Glutamatergic neuron (in vitro differentiated cells): ENCODE measurements at places on chromosomes 1 and 21.

- DNase-seq: no peak
These were observed 87.4 kb downstream of the NTPCR start for GRCh38 chr1:233037843-233038242.

- DNase-seq: no peak
These were observed 59.4 kb upstream of the ATP1B1 start for GRCh38 chr1:169047074-169047473.

DNA sequence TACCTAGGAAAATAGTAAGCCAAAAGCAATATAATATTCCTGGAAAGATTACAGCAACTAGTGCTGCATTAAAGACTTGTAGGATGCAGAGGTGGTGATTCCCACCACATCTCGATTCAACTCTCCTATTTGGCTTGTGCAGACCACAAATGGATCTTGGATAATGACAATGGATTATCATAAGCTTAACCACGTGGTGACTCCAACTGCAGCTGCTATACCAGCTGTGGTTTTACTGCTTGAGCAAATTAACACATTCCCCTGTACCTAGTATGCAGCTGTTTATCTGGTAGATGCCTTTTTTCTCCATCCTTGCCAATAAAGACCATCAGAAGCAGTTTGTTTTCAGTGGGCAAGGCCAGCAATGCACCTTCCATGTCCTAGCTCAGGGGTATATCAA lies 542.7 kb upstream of the ADGRL4 start:
- DNase-seq: no peak

GRCh38 chr1:61253912-61254633 lies 171.7 kb downstream of the NFIA start:
- no peak for DNase-seq

DNA sequence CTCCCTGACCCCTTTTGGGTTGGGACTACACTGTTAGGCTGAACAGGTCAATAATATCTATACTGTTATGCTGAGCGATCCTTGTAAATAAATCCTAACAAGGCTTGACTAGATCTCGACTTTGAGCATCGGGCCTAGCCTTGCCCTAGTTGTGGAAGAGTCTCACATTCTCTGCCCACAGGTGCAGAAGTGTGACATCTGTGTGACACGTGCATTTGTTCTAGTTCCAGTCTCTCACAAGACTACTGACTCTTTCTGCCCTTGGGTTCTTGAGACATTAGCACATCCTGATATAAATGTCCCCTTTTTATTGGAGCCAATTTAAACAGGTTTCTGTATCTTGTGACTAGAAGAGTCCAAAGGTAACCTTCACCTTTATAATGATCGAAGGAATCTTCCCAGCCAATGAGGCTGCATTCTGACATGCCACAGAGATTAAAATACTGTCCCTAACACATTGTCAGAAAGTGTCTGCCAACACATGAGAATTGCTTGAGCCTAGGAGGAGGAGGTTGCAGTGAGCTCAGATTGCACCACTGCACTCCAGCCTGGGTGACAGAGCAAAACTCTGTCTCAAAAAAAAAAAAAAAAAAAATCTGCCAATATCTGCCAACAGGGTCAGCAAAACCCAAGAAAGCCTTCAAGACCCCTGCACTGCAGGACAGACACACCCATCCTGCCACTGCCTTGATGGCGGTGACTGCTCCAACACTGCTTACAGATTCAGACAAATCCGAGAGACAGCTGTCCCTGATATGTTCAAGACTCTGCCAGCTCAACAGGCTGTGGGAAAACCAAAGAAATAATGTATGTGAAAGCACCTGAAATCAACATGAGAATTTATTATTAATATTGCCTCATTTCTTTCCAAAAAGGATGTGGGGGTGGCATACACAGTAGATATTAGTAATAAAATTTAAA lies 56.5 kb upstream of the PSEN2 start:
- no peak for DNase-seq

GRCh38 chr1:28815533-28816185 lies 3.7 kb downstream of the OPRD1 start:
- DNase-seq: peak; percentile 33

DNA sequence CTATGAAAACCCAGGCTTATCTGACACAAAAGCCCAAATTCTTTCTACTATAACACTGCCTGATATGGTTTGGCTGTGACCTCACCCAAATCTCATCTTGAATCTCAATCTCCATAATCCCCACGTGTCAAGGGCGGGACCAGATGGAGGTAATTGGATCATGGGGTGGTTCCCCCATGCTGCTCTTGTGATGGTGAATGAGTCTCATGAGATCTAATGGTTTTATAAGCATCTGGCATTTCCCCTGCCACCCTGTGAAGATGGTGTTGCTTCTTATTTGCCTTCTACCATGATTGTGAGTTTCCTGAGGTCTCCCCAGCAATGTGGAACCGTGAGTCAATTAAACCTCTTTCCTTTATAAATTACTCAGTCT lies 123.3 kb upstream of the USP24 start:
- no peak for DNase-seq

- DNase-seq: no peak
These were observed 9.3 kb downstream of the EEIG2 start for GRCh38 chr1:108569097-108569728.

DNA sequence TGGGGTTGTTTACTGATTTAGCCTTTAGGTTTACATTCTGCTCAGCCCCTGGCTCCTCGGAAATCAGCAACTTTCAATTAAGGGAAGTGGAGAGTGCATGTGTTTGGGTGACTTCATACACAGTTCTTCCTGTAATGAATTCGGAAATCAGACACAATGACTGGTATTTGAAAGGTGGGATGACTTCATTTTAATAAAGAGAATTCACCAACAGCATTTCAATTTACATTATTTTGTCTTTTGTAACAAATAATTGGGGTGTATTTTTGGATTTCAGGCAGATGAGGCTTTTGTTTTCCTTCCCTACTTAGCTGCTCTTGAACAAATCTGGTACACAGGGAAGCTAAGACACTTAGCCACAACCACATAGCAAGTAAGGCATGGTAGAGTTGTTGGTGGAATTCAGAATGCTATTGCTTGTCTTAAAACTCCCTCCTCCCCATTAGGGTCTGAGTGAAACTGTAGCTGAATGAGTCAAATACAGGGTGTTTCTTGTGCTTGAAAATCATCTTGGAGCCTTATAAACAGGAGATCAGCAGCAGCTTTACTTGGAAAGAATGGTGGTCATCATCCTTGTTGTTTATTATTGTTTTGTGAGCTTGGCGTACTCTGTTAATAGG lies 917 bp downstream of the STX12 start:
- DNase-seq: no peak

DNA sequence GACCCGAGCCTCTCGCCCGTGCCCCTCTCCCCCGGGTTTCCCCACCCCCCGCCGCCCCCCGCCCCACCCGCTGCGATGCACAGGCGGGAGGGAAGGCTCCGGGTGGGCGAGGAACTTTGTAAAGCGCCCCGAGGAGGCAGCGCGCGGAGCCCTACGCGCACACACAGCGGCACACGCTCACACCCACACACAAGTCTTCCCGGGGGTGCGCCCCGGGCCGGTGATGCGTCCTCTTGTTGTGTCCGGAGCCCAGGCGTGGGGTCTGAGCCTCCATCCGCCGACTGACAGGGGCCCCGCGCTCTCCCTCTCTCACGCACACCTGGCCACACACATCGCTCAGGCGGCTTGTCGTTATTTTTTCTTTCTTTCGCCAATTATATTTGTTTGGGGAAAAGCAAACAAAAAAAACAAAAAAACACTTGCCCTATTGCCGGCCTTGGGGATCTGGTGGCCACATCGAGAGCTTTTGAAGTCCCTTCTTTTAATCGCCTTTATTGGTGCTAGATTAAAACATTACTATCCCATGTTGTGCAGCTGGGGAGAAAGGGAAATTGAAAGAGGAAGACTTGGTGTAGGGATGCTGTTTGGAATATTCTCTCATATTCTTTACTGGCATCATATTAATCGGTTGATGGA lies 770 bp downstream of the NTNG1 start:
- no peak for DNase-seq

GRCh38 chr1:172002725-172003345 lies 161.5 kb downstream of the DNM3 start:
- DNase-seq: no peak

DNA sequence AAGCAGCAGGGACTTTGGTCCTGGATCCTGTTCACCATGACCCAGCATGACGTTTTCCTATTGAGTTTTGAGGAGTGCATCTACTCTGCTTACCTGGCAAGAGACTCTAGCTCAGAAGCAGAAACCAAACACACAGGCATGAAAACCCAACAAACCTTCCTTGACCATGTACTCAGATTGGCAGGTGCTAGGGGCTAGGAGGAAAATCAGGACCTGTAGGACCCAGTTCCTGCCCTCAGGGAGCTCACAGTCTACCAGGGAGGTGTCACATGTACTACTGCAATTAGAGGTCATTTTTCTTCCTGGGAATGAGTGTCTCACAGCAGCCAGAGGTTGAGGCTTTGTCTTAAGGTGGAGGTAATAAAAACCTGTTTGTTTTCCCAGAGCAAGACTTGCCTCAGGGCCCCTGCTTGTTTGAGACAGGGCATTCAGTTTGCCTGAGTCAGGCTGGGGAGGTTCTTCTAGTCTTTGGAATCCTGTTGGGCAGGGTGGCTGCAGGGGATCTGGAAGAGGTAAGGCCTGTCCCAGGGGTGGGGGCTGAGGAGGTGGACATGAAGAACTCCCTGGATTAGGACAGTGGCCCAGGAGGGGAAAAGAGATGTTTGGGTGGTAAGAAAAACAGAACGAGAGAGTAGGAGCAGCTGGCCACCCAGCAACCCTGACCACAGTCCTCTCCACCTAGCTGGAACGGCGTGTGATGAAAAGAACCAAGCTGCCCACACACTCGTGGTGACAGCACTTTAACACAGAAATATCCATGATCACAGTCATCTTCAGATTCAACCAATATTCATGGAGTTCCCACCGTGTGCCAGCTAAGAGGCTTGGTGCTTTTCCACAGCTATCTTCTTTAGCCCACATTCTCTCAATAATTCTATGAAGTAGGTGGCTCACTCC lies 30.8 kb downstream of the IER5 start:
- no peak for DNase-seq

GRCh38 chr1:61708953-61709907 lies 15.7 kb downstream of the TM2D1 start:
- DNase-seq: no peak

DNA sequence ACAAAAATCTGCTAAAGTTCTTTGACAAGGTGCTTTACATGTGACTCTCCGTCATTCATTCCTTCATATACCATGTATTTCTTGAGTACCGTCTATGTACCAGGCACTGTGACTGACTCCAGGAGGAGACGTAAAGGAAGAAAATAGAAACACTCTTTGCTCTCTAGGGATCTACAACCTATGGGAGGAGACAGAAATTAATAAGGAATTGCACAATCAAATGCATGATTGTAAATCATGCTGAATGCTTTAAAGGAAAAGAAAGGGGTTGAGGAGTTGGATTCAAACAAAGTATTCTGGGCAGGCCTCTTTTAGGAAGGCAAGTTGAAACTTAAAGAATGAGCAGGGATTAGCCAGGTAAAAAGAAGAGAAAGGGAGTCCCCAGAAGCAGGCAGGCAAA lies 239.1 kb upstream of the FGGY start:
- no peak for DNase-seq

DNA sequence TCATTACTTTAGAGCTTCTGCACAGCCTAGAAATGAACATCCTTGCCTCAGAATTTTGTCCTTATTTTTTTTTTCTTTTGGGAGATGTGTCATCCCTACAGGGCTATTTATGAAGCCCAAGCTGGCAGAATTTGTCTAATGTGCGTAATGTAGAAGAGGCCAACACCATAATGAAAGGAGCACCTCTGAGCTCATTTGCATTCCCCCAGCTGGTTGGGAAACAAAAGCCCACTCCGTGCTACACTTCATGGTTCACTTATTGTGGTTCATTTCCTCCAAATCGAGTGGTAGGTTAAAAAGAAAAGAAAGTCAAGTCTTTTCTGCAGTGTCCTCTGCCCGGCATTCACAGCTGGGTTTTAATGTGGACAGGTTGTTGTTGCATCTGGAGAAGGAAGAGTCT lies 73.5 kb downstream of the KAZN start:
- no peak for DNase-seq

- DNase-seq: no peak
These were observed 24.8 kb upstream of the GFI1 start for GRCh38 chr1:92511541-92511940.

- no peak for DNase-seq
These were observed 40.3 kb upstream of the TRIM67 start for GRCh38 chr1:231121533-231121932.

DNA sequence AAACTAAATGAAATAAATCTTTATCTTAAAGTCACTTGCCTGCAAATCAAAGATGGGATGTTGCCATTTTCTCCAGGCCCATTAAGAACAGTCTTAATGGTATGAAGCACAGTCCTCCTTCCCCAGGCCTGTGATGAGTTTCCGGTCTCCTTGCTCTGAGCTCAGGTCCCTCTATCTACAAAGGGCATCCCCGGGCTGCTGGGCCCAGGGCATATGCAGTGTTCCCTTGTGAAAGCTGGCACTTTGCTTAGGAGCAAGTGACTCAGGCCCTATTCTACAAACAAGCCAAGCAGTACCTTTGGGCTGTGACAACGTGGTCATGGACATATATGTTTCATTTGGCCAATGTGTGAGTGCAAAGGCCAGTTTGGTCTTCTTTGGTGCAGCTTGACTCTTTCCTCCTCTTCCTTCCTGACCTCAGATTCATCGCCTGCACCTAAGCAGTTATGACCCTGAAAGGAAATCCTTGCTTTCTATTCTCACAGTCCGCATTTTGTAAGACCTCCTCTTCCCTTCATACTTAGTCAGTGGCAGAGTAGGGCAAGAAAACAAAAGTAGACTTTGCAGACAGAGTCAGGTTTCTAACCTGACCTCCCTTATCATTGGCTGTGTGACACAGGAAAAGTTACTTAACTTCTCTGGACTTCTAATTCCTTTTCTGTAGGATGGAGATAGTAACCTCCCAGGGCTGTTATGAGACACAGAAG lies 109.5 kb downstream of the ERG start:
- no peak for DNase-seq

- DNase-seq: no peak
These were observed 76.4 kb upstream of the PRMT6 start for GRCh38 chr1:106980121-106980520.

- DNase-seq: no peak
These were observed 8.0 kb downstream of the SYT6 start for GRCh38 chr1:114145504-114146151.

GRCh38 chr1:66876664-66877063 lies 48.0 kb downstream of the DNAI4 start:
- no peak for DNase-seq

DNA sequence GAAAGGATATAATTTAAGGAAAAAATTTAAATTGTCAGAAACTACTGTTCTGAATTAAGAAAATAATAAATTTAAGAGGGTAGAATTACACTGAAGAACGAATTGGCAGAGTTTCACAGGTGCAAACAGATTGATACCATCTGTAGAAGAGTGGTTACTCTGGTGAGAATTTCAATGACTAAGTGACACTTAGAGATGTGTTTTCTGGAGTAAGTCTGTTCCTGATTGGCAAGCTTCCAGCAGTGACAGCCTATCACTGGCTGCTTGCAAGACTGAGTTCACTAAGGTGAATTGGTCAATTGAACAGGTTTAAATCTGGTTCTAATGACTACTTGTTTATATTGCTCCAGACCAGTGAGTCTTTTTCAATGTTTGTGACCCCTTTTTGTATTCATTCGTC lies 838.2 kb upstream of the RGS18 start:
- DNase-seq: no peak
